Sciatic nerve (tissue), 2 donors: ENCODE measurements at places on chromosomes 12 and 14. TPM values are rescaled to one million over a fixed set of nuclear protein-coding genes. Genes with fewer than 3 reads are reported as not detected.

Gene PRB2
- not detected for total RNA-seq

Gene SIX1
- total RNA-seq = 5.2 TPM

Gene CAPZA3
- total RNA-seq = not detected

- no peak for DNase-seq
Measured at GRCh38 chr14:22539831-22540230, 49.2 kb downstream of the DAD1 start.

DNA sequence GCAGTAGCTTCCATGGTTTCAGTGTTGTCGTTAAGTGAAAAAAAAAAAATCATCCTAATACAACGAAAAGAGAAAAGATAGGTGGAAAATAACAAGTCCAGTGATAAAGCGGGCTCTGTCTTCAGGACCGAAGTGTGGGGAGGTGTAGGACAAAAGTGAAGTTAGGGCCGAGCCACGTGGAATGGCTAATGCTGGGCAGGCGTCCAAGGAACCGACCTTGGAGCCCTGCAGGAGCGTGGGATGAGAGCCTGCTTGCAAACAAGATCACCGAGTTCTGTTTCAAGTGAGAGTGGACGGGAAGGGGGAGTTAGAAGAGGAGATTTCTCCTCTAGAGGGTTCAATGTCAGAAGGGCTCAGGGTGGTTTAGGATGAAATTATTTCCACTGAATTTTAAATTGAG is 22.2 kb downstream of the A2ML1 start:
- peak; percentile 80 for DNase-seq

DNA sequence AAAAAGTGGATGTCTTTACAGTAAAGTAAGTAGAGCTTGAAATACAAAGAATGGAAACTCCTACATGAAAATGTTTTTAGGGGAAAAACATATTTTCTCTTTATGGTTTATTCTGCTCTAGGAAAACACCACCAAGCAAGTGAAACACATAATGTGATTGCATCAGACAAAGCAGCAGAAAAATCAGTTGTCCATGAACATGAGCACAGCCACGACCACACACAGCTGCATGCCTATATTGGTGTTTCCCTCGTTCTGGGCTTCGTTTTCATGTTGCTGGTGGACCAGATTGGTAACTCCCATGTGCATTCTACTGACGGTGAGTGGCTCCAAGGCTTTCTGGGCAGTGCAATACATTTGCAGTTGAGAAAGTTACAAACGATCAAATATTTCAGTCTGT is 42.6 kb upstream of the PLEKHD1 start:
- no peak for DNase-seq

- DNase-seq = no peak
Measured at GRCh38 chr14:103519043-103519836, 3.4 kb downstream of the CKB start.

DNA sequence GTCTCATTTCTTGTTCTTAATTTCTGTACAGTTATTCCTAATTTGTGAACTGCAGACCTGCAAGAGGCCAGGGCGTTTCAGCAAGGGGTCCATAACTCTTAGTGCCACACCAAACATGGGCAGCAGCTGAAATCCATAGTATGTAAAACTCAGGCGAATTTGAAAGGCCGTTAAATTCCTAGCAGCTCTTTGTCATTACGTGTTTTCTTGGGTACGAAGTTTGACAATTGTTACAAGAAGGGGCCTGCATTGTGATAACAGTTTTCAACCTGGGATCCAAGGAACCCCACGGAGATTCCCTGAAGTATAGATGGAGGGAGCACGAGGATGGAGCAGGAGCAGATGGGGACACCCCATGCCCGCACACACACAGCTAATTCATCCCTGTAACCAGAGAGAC is 288.0 kb downstream of the ZFP36L1 start:
- DNase-seq = no peak

DNA sequence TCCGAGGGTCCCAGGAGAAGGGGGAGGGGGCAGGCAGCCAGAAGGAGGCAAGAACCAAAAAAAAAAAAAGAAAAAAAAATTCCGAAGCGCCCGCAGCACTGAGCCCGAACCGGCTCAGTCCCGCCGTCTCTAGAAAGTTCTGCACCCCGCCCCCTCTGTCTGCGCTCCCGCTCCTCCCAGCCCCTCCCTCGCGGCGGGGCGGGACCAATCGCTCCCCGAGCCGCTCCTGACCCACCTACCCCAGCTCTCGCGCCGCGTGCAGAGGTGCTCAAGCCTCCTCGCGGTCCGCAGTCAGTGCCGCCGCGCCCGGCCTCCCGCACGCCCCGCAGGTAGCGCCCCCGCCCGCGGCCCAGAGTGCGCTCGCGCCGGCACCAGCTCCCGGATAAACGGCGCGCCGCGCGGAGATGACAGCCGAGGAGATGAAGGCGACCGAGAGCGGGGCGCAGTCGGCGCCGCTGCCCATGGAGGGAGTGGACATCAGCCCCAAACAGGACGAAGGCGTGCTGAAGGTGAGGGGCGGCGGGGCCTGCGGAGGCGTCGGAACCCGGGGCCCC is at the start of gene FKBP4:
Gene FKBP4, plus strand, starts transcription at position 235 of the 554 bp plus-strand sequence. Its CDS starts 170 bp downstream, at position 405.
- DNase-seq = peak; percentile 96
